ENCODE measurements at places on chromosomes 16 and 17.

DNA sequence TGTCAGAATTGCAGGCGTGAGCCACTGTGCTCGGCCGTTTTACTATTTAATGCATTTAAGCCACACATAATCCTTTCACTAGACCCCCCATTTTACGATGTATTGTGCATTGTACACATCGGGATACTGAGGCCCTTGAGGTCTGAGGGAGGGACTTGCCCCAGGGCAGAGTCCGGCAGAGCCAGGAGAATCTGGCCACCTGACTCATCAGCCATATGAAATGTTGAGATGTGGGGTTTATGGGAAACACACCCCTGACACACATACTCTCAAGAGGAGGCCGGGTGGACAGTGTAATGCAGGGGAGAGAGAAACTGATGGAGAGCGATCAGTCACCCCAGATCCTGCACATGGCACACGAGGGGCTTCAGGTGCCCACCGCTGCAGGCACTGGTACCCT lies 196.6 kb downstream of the ZNF423 start:
- no peak for DNase-seq

DNA sequence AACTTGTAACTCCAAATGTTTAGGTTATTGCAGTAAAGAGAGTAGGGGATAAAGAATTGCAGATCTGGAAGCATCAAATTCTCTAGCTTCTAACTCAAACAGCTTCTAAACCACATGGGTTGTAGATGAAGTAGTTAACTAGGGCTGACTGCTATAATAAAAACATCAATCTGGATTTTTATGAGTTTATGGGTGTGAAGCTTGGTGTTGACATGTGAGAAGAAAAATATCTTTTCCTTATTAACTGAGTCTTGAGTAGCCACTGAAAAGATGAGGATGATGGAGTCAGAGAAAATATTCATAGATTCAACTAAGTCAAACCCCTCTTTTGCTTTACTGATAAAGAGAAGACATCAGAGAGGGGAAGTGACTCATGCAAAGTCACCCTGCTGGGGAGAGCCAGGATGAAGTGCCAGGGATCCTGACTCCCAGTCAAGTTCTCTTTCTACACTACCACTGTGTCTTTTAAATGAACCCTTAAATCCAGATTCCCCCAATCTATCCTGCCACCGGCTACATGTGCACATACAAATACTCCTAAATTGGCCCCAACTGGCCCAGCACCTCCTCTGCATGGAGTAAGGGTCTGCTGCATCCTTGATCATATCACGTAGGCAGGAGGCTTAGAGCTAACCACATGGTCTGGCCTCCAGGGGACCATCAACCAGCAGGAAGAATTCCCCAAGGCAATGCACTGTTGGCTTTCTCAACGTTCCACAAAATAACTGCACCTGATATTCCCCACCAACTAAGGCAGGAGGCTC lies 264.0 kb upstream of the CCL2 start:
- DNase-seq = no peak

DNA sequence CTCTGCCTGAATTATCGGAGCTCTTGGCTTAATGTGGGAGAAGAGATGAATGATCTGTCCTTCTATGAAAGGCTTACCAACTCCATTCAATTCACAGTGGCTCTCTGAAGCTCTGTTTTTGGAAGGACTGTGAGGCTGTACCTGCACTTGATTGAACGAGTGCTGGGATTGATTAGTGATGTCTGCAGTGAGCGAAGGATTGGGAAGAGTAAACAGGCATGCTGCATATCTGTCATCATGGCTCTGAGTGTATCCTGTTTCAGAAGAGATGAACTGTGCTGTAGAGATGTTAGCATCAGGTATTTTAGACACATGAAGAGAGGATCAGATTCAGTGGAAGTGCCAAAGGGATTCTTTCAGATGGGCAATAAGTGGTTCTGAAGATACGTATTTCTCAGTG lies 564.0 kb downstream of the MAF start:
- DNase-seq = no peak

DNA sequence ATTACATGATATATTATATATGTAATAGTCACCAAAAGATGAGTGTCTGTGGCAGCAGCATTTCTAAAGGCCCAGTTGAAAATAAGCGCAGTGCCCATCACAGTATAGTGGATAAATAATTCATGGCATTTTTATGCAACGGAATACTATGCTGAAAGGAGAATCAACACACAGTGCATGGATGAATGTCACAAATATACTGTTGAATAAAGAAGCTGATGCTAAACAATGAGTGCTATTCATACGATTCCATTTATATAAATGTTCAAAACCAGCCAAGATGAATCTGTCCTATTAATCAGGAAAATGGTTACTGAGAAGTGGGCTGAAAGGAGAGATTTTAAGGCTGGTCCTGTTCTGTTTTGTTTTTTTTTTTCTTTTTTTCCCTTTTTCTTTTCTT lies 61.6 kb downstream of the HSD17B2 start:
- no peak for DNase-seq

Measured in CD4-positive, alpha-beta T cell treated with Interferon gamma for 1 hour (primary cell).